ENCODE measurements at places on chromosomes 1 and 21. TPM values are rescaled to one million over a fixed set of nuclear protein-coding genes. Genes with fewer than 3 reads are reported as not detected.

DNA sequence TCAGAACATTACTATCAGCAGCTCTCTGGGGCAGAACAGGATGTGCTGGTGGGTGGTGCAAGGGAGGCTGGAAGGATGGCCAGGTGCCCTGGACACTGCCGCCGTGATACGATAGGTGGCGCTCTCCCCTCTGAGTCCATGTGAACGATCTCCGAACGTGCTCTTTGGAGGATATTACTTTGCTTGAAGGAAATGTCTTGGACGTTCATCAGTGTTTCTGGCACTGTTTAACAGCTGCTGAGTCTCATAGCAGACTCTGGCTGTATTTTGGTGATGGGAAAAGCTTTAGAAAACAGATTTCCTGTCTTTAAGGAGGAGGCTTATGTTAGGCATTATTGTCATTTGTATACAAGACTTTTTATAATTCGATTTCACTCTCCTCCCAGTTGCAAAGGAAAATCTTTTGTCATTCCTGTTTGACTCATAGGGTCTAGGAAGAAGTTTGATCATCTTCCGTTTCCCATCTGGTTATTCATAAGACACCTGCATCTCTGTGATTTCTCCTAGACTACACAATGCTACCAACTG lies 386.2 kb upstream of the ADGRL2 start:
- peak; percentile 78 for DNase-seq
- H3K27me3 ChIP-seq, result no peaks in the 10 kb centered on the region
- H3K27ac ChIP-seq, result peak overlapping the region; percentile 29
- H3K4me3 ChIP-seq, result no peak overlapping the region
- no peaks in the 10 kb centered on the region for H3K36me3 ChIP-seq

DNA sequence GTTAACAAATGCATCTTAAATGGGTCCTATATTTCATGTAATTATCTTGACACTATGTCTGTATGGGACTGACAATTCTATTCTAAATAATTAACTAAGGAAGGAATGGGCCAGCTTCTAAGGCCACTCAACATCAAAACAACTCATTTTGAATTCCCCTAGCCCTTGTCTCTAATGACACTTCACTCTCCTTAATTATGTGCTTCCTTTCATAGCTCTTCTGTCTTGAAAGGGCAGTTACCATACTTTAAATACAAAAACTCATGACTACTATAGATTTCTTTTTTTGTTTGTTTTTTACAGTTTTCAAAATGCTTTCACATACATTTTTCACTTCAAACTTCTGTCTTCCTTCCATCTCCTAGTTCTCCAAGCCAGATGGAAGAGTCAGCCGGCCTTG lies 126.1 kb upstream of the CHODL start:
- no peaks in the 10 kb centered on the region for H3K4me1 ChIP-seq
- no peak overlapping the region for H3K27ac ChIP-seq
- no peak overlapping the region for H3K4me3 ChIP-seq

DNA sequence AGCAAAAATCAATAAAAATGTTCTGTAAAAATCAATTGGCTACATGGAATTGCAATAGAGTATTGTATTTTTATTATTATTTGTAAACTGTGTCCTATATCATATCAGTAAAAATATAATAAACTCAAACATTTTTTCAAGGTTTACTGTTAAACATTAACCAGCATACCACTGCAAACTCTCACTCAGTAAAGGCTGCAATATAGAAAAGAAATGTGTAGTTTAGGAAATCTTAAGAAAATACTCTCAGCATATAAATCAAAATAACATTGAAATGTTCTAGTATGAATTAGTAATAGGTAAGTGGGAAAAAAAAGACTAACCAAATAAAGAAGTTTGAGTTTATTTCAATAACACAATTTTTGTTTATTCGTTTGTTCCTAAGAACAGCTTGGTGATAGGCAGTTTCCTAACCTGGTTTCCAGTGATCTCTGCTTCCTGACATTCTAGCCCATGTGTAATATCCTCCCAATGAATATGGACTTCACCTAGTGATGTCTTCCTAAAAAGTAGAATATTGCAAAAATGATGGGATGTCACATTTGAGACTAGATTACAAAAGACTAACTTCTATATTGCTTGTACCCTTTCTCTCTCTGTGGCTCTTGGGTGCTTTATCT lies 870.1 kb downstream of the BRINP3 start:
- no peak overlapping the region for H3K27ac ChIP-seq
- DNase-seq, result no peak
- no peaks in the 10 kb centered on the region for H3K4me1 ChIP-seq
- no peaks in the 10 kb centered on the region for H3K36me3 ChIP-seq

DNA sequence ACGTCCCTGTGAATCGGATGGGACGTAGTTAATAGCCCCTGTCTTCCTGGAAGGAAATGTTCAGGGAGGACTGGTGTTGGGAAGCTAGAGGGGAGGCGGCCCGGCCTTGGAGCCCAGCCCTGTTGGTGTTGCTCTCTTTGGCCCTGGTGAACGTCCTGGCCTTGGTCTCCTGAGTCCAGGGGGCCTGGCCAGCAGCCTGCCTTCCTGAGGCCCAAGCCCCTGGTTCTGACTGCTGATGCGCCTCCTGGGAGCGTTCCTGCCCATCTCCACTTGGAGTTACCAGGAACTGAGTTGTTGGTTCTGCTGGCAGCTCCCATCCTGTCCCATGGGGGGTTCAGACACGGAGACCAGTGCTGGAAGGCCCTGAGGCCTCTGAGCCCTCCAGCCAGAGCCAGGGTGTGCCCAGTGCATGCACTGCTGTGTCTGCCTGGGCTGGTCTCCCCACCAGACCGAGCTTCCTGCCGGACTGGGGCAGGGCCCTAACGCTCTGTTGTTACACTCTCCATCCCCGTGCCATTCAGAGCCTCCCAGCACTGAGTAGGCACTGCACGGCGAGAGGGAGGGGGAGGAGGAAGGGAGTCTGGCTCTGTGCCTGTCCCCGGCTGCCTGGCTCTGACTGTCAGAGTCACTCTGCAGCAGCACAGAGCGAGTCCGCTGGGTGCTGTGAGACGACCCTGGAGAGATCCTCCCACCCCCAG lies 382.5 kb upstream of the VAMP3 start:
- no peaks in the 10 kb centered on the region for H3K27me3 ChIP-seq
- H3K4me3 ChIP-seq, result no peak overlapping the region
- peak; percentile 78 for DNase-seq

DNA sequence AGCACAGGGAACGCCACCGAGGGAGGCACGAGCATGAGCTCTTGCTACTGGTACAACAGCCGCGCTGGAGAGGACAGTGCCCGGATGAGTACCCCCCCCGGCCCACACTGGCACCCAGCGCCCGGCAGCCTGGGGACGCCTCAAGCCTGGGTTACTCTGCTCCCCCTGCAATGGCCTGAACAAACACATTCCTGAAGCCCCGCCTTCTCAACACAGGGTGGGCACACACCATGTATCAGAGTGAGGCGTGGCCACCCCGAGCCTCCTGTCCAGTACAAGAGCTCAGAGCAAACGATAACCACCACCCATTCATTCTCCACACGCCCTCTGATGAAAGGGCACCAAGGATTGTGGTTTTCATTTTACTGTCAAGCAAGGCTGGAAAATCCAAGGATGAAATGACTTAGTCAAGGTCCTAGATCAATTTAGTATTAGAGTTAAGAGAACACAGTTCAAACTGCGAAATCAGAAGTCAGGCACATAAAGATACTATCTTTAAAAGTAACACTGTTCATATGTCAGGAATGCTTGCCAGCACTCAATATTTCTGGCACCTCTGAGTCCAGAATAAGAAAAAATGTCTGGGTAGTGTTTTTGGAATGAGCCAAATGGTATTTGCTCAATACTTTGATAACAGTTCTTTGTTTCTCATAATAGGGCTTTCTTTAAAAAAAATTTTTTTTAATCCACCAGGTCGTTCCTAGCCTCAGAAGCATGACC lies 22.0 kb downstream of the UBE2G2 start:
- H3K36me3 ChIP-seq, result peaks cover 47% of the 10 kb centered on the region
- no peak for DNase-seq
- H3K4me1 ChIP-seq, result no peaks in the 10 kb centered on the region

GRCh38 chr1:174158767-174159251 lies 511 bp upstream of the RABGAP1L start:
- peak overlapping the region; percentile 94 for H3K4me3 ChIP-seq
- no peak for DNase-seq
- no peaks in the 10 kb centered on the region for H3K27me3 ChIP-seq
- H3K4me1 ChIP-seq, result peaks cover 22% of the 10 kb centered on the region
- H3K27ac ChIP-seq, result peak overlapping the region; percentile 93

DNA sequence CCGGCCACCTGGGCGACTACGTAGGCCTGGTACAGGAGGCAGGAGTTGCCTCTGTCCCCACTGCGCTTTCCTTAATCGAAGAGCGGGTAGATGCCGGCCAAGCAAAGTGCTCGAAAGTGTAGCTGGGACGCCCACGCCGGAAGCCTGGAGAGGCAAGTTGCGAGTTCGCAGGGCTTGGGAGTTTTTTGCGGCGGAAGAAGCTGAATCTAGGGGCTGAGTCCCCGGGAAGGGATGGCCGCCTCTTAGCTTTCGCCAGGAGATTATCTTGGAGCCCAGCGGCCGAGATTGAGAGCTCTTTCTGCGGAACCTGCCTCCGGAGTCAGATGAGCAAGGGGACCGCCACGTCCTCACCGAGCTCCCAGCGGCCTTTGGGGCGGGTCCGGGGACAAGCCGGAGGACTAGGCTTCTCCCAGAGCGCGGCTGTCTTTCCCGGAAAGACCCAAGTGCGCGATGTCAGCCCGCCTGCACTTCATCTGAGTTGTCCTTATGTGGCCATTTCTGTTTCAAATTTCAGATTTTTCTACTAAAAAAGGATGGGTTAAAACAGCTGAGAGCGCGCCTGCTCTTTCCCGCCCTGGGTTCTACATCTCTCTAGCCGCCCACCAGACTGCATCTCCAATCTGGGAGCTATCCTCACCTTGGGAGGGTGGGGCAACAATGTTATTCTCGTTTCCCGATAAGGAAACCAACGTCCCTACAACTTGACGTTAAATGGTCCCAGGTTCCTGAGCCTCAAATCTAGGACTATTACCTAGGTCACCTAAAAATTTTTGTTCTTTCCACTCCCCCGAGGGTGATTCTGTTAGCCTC lies 12.4 kb upstream of the TBX15 start:
- H3K4me3 ChIP-seq, result peak overlapping the region; percentile 14
- H3K36me3 ChIP-seq, result no peaks in the 10 kb centered on the region
- DNase-seq, result no peak
- H3K27me3 ChIP-seq, result peaks cover 96% of the 10 kb centered on the region
- H3K27ac ChIP-seq, result no peak overlapping the region

KCNA10 gene
- total RNA-seq, result not detected

GJA4 gene
- 17.0 TPM for total RNA-seq

GCSAML gene
- 0.08 TPM for total RNA-seq

NPPB gene
- 15.1 TPM for total RNA-seq

Data from heart left ventricle (tissue), 16 donors.